ENCODE measurements at places on chromosomes 4 and X.

- DNase-seq, result no peak
Measured at GRCh38 chr4:5788144-5788543, 77.1 kb downstream of the EVC start.

DNA sequence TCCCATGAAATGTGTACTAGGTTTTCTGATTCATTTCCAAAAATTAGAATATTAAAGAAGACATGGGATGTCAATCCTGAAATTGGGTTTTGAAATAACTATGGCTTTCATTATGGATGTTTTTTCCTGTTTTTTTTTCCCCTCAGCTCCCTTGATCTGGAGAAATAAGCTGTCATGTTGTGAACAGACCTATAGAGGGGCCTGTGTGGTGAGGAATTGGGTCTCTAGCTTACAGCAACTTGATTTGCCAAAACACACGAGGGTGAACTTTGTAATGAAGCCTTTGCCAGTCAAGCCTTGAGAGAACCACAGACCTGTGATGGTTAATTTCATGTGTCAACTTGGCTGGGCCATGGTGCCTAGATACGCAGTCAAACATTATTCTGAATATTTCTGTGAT, 2413.6 kb downstream of the PCDH7 start:
- no peak for DNase-seq

- no peak for DNase-seq
Measured at GRCh38 chr4:100746141-100746739, 228.4 kb upstream of the EMCN start.

GRCh38 chr4:184097815-184098214, 119.9 kb downstream of the ENPP6 start:
- no peak for DNase-seq

- no peak for DNase-seq
Measured at GRCh38 chrX:51459125-51459524, 37.3 kb downstream of the NUDT11 start.

Measured in stimulated activated effector memory CD8-positive, alpha-beta T cell treated with anti-CD3 and anti-CD28 coated beads, Interleukin-12 subunit alpha, Interleukin-12 subunit beta, amount 100 ng/mL, for 72 hours (primary cell).